ENCODE measurements at places on chromosomes 13 and 19.

DNA sequence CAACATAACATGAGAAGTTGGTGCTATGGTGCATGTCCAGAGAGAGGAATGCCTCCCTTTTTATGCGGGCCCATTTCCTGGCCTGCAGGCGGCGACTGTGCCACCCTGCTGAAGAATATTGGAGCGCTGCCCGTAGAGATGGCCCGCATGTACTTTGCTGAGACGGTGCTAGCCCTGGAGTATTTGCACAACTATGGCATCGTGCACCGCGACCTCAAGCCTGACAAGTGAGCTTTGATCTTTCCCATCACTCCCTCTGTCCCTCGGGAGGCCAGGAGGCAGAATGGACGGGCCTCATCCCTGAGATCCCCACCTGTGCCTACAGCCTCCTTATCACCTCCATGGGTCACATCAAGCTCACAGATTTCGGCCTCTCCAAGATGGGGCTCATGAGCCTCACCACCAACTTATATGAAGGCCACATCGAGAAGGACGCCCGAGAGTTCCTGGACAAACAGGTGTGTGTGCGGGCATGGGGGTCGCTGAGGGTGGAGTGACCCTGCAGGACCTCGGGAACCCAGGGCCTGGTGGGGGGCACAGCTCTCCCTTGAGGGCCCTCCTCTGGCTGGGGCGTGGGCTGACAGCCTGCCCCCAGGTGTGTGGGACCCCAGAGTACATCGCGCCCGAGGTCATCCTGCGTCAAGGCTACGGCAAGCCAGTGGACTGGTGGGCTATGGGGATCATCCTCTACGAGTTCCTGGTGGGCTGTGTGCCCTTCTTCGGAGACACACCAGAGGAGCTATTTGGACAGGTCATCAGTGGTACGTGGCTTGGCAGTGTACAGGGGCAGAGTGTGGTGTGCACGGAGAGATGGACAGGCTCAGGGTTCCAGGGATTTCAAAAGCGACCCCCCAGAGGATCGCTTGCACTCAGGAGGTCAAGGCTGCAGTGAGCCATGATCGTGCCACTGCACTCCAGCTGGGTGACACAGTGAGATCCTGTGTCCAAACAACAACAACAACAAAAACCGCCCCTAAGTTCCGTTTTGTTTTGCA is 16.2 kb downstream of the DNASE2 start:
- DNase-seq, result no peak

DNA sequence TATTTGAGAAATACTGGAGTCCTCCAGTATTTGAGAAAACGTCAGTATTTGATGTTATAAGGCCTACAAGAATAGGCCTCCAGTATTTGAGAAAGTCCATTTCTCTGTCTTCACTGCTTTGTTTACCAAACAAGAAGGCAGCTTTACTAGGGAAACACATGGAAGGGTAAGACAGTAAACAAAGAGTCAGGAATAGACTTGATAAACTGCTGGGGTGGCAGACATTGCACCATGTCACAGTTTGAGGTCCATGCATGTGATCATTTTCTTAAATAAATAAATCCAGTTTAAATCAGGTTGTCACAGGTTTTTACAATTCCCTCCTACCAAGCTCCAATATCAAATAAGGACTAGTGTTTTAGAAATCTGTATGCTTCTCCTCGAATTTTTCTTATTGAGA is 1431.0 kb upstream of the SPRY2 start:
- no peak for DNase-seq

- DNase-seq, result no peak
These were observed 1.3 kb downstream of the PALM start for GRCh38 chr19:709965-710571.

GRCh38 chr13:28297341-28297740 is 159.0 kb downstream of the PAN3 start:
- DNase-seq, result no peak

- no peak for DNase-seq
These were observed 64.8 kb upstream of the ZNF85 start for GRCh38 chr19:20858218-20858617.

DNA sequence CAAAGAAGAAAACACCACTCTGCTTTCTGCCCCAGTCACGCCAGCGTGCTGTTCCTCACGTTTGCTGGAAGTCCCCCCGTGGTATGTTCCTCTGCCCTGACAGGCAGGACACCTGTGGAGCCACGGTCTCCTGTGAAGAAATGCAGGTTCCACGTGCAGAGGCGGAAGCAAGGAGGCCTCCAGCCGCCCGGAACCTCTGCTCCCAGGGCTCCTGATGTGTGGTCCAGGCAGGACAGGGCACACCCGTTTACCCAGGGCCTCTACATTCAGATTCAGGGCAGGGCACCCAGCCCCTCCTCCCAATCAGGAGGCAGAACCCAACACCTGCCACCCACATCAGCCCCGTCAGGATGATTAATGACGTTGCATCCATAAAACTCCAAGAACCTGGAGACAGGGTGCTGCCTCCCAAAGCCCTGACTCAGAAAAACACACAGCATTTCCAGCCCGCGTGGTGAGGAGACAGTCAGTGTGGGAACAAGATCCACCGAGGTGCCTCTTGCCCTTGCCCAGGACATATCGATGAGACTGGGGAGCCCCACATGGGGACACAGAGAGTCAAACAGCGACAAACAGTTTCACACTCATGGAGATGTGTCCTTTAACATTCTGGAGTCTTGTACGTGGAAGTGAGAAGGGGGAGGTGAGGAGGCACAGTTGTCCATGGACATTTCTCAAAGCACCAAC is 76.2 kb downstream of the COL4A1 start:
- no peak for DNase-seq

- no peak for DNase-seq
These were observed 23.5 kb downstream of the COL4A2 start for GRCh38 chr13:110330491-110331011.

DNA sequence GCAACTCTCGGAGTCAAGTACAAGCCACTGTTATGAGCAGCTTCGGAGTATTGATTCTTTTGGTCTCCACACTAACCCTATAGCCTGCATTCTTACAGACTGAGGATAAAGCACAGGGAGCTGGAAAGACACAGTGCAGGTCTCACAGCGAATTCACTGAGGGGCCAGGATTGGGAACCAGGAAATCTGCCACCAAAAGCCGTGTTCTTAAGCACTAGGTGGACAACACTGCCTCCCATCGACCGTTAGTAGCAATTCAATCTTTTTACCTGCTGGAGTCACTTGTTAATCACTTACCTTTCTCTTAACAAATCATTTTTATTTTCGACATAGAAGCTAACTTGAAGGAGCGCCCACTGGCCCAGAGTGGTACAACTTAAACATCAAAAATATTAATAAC is 6.3 kb downstream of the PMIS2 start:
- DNase-seq, result peak; percentile 3

- no peak for DNase-seq
These were observed 602.6 kb downstream of the PCDH9 start for GRCh38 chr13:66627512-66627911.

GRCh38 chr13:95156208-95156607 is 145.0 kb downstream of the ABCC4 start:
- DNase-seq, result no peak

- no peak for DNase-seq
These were observed 214.1 kb downstream of the COL4A1 start for GRCh38 chr13:110092831-110093247.

- DNase-seq, result no peak
These were observed 82.5 kb upstream of the KCTD15 start for GRCh38 chr19:33714149-33714548.

DNA sequence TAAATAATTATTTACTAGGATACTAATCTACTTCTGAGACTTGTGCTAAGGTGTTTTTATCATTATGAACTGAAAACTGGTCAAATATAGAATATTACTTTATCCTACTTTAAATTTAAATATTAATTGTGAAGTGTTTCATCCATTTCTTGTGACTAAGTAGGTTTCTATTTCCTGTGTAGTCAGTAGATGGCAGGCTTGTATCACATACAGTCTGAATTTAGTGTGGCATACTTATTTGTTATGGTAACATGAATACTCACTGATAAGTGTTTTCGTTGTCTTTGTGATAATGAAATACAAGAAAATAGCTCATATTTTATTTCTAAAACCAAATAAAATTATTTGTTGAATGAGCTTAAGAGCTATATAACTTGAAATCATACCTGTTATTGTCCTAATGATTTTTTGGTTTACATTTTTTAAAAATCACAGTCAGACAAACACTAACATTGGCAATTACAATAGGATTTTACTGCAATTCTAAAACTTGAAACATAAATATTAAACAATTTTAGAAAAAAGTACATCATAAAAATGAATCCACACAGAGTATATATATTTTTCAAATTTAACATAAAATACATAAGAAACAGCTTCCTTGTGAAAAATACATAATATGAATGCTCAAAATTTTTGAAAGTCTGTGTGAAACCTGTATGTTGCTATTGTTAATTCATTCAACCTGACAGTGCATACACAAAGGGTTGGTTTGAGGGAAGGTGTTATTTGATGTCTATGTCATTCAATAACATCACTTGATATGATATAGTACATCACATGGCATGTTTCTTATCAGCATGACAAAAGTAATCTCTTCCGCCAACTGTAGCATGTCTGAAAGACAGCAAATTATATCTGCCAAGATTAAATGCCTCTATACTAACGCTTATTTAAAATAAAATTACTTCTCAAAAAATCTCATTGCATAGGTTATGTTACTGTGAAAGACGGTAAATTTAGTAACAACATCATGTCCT is 904.8 kb upstream of the PCDH20 start:
- DNase-seq, result peak; percentile 42

DNA sequence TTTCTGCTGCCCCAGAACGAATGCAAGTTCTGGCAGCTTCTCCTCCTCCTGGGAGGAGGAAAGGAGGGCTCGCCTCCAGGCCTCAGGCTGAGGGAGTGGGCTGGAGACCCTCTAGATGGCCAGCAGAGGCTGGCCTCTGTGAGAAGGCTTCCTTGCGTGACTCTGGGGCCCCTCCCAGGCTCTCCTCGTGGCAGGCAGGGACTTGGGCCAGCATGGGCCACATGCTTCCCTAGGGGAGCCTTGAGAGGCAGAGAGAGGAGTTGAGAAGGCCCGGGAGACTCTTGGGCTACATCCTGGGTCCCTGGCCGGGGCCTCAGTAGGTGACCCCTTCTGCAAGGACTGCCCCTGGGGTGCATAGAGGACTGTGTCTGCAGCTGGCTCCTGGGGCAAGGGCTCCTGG is 25.9 kb downstream of the LYL1 start:
- no peak for DNase-seq

DNA sequence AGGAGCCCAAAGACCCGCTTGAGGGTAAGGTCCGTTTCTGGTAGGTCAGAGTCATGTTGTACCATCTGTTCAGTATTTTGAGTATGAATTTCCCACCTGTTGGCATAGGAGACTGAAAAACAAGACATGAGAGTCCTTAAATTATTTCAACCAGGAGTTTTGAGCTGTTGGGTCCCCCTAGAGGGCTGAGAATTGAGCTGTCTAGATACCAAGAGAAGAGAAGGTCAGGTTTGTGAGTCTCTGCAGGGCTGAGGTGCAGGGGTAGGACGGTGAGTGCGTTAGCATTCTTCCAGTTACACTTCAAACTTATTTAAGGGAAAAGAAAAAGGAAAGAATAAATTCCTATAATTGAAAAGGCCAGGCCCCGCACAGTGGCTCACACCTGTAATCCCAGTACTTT is 5.0 kb downstream of the CBLC start:
- no peak for DNase-seq

GRCh38 chr19:58575183-58576041 is 2.3 kb upstream of the MZF1 start:
- DNase-seq, result peak; percentile 75

- DNase-seq, result no peak
These were observed 47.9 kb downstream of the RUBCNL start for GRCh38 chr13:46339035-46339666.

DNA sequence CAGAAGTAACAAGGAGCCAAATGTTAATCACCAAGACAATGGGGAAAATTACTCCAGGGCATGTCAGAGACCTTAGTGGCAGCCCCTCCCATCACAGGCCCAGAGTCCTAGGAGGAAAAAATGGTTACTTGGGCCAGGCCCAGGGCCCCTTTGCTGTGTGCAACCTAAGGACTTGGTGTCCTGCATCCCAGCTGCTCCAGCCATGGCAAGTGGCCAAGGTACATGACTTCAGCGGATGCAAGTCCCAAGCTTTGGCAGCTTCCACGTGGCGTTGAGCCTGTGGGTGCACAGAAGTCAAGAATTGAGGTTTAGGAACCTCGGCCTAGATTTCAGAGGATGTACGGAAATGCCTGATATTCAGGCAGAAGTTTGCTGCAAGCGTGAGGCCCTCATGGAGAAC is 46.7 kb downstream of the OR10H4 start:
- DNase-seq, result no peak

DNA sequence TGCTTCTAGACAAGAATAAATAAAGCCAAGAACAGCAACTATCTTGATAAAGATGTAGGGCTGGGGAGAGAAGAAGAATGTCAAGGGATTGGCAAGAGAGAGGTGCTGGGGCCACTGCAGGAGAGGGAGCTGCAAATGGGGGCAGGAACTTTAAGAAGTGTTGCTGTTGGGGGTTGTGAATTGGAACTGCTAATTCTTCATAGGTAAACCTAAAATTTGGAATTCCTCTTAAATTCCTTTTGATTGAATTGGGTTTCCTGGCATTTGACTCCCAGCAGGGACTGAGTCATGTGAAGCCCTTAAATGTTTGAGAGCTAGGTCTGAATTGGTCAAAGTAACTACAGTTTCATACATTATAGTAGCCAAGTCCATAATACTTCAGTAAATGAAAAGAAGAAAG is 305.6 kb upstream of the TMTC4 start:
- DNase-seq, result no peak

DNA sequence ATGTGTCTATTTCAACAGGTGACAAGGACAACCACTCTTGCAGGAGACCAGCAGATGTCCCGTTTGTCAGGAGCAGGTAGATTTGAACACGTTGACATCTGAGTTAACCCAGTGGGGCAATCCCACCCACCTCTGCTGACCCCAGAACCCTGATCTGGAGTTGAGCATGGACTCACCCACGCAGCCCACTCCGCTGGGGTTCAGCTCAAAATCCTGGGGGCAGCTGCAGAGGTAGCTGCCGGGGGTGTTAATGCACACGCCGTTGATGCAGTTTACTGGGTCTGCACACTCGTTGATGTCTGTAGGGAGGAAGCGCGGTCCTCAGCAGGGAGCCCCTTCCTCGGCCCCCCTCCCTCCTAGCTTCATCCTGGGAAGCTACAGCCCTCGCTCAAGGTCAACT is 39.9 kb downstream of the FBN3 start:
- DNase-seq, result no peak

DNA sequence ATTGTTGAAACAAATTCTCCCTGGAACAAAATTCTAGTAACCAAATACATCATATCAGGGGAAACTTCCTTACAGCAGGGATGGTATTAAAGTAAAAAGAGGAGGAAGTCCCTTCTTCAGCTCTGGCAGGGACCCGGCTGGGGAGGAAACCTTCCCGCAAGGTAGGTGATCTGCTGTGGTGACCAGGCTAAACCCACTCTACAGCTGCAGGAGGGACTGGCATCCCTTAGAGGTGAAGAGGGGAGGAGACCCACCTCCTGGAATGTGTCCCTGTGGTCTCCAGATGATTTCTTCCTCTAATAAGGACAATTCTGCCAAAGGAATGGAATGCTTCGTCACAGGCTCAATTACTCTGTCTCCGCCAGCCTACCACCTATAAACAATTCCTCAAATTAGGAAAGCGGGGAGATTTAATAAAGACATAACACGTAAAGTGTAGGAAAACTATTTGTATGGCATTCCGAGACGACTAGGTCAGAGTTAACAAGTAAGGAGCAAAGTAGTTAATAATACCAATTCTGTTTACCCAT is 637 bp upstream of the PDS5B start:
- no peak for DNase-seq

GRCh38 chr13:25979371-25979770 is 72.4 kb downstream of the SHISA2 start:
- DNase-seq, result no peak
